ENCODE measurements at places on chromosomes 4 and X. TPM values are rescaled to one million over a fixed set of nuclear protein-coding genes. Genes with fewer than 3 reads are reported as not detected.

LUZP4 gene
- total RNA-seq, result not detected

GDPD2 gene
- not detected for total RNA-seq

DGKK gene
- total RNA-seq, result not detected

CCKAR gene
- total RNA-seq, result not detected

SRPK3 gene
- 0.44 TPM for total RNA-seq

SNCA gene
- 21.2 TPM for total RNA-seq

EREG gene
- 0.11 TPM for total RNA-seq

RAB40AL gene
- total RNA-seq, result 0.22 TPM

MAGEA1 gene
- total RNA-seq, result not detected

RAI2 gene
- 0.66 TPM for total RNA-seq

GCNA gene
- 1.9 TPM for total RNA-seq

RIPPLY1 gene
- not detected for total RNA-seq

SLITRK2 gene
- under 0.01 TPM for total RNA-seq

LEF1 gene
- total RNA-seq, result 0.33 TPM

NPY5R gene
- total RNA-seq, result not detected

GJB1 gene
- total RNA-seq, result not detected

SRPX gene
- 154 TPM for total RNA-seq

PALLD gene
- total RNA-seq, result 123 TPM

CLGN gene
- total RNA-seq, result 29.0 TPM

LRRC66 gene
- 0.33 TPM for total RNA-seq

ANK2 gene
- total RNA-seq, result 90.4 TPM

DNAAF6 gene
- total RNA-seq, result not detected

AR gene
- total RNA-seq, result 16.6 TPM

MND1 gene
- 8.4 TPM for total RNA-seq

LINC00632 gene
- total RNA-seq, result 9.8 TPM

IBSP gene
- not detected for total RNA-seq

EGFL6 gene
- not detected for total RNA-seq

LRP2BP gene
- total RNA-seq, result 0.37 TPM

BANK1 gene
- 1.00 TPM for total RNA-seq

PABPC1L2B gene
- total RNA-seq, result not detected

TMPRSS11B gene
- not detected for total RNA-seq

GAGE12J gene
- total RNA-seq, result not detected

OTUD6A gene
- total RNA-seq, result under 0.01 TPM

COL4A6 gene
- total RNA-seq, result 3.8 TPM

OTOP1 gene
- total RNA-seq, result not detected

HGFAC gene
- not detected for total RNA-seq

RNF128 gene
- 1.5 TPM for total RNA-seq

GABRB1 gene
- not detected for total RNA-seq

NEIL3 gene
- total RNA-seq, result 14.6 TPM

PRSS12 gene
- 21.4 TPM for total RNA-seq

HSFX4 gene
- not detected for total RNA-seq

PSAPL1 gene
- not detected for total RNA-seq

C4orf36 gene
- total RNA-seq, result 0.77 TPM

EDA gene
- 1.1 TPM for total RNA-seq

HPGDS gene
- not detected for total RNA-seq

All from uterine smooth muscle cell (primary cell).